ENCODE measurements at places on chromosomes 13 and 19. TPM values are rescaled to one million over a fixed set of nuclear protein-coding genes. Genes with fewer than 3 reads are reported as not detected.

- no peak overlapping the region for H3K4me3 ChIP-seq
- no peaks in the 10 kb centered on the region for H3K27me3 ChIP-seq
- H3K4me1 ChIP-seq, result no peaks in the 10 kb centered on the region
- no peak for DNase-seq
These were observed 116.4 kb downstream of the TM9SF2 start for GRCh38 chr13:99617474-99618255.

The CYP4F2 gene
- not detected for total RNA-seq

The ZNF677 gene
- 21.3 TPM for total RNA-seq

The CEACAM4 gene
- not detected for total RNA-seq

DNA sequence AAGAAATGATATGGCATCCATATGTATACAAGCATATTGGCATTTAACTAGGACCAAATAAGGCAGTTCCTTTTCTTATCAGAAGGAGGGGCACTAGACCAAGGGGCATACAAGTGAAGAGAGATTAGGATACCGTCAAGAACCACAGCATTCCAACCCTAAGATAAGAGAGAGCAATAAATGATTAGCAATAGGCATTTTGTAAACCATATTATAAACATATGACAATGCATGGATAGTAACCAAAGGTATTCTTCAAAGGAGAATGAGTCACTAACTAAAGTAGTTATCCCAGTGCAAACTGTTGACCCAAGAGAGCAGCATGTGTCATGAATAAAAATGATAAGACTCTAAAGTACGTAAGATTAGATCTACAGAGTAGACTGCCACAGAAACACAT, 500.9 kb upstream of the HTR2A start:
- H3K4me1 ChIP-seq, result no peaks in the 10 kb centered on the region
- H3K36me3 ChIP-seq, result no peaks in the 10 kb centered on the region
- DNase-seq, result no peak
- H3K27me3 ChIP-seq, result no peaks in the 10 kb centered on the region
- no peak overlapping the region for H3K4me3 ChIP-seq

- no peaks in the 10 kb centered on the region for H3K36me3 ChIP-seq
- no peak overlapping the region for H3K4me3 ChIP-seq
- H3K27me3 ChIP-seq, result no peaks in the 10 kb centered on the region
- H3K27ac ChIP-seq, result no peak overlapping the region
These were observed 16.7 kb downstream of the TMTC4 start for GRCh38 chr13:100657881-100658315.

GRCh38 chr19:12064590-12065538, at the start of gene ZNF844:
Gene ZNF844, plus strand, starts transcription at chr19:12064731. Its CDS starts 143 bp downstream, at chr19:12064874.
- H3K4me3 ChIP-seq, result peak within 1 kb of the TSS; percentile 79
- no peaks in the 10 kb centered on the region for H3K36me3 ChIP-seq
- H3K4me1 ChIP-seq, result peaks cover 26% of the 10 kb centered on the region
- peak within 1 kb of the TSS; percentile 93 for H3K27ac ChIP-seq
- H3K27me3 ChIP-seq, result no peaks in the 10 kb centered on the region

The LHB gene
- not detected for total RNA-seq
